ENCODE measurements at places on chromosomes 6 and 20. TPM values are rescaled to one million over a fixed set of nuclear protein-coding genes. Genes with fewer than 3 reads are reported as not detected.

Gene COL12A1
- total RNA-seq: 12.5 TPM

Gene NRM
- total RNA-seq: 38.3 TPM

- peak overlapping the region; percentile 77 for H3K27ac ChIP-seq
- peak overlapping the region; percentile 94 for H3K4me3 ChIP-seq
- H3K36me3 ChIP-seq: peaks cover 44% of the 10 kb centered on the region
Observed at GRCh38 chr6:31837369-31838113, 10.0 kb downstream of the HSPA1B start.

DNA sequence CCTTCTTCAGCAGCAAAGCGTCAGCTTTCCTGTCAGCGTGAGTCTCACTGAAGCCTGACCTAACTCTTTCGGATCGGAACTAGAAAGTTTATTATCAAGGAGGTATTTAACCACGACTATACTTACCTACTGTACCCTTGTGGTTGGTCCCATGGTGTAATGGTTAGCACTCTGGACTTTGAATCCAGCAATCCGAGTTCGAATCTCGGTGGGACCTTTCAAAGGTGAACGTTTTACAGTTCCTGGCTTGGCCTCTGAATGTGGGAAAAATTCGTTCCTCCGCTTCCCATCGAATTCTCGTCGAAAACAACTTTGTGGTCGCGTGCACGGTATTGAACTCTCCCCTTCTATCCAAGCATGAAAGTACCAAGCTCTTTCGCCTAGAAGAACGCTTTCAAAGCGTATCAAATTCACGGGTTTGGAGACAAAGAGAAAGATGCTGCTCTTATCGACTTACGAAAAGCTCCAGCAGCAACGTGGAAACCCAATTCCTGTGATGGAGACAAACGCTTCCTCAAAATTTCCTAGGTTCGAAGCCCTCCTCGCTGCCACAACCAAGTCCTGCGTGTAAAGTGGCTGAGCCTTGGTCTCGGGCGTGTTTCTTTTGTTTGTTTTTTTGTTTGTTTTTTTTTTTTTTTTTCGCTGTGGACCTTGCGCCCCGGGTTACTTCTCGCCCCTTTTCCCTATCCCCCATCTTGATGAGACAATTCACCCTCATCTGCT, 63.7 kb downstream of the GPX5 start:
- no peaks in the 10 kb centered on the region for H3K36me3 ChIP-seq
- H3K27me3 ChIP-seq: no peaks in the 10 kb centered on the region
- H3K27ac ChIP-seq: peak overlapping the region; percentile 37

DNA sequence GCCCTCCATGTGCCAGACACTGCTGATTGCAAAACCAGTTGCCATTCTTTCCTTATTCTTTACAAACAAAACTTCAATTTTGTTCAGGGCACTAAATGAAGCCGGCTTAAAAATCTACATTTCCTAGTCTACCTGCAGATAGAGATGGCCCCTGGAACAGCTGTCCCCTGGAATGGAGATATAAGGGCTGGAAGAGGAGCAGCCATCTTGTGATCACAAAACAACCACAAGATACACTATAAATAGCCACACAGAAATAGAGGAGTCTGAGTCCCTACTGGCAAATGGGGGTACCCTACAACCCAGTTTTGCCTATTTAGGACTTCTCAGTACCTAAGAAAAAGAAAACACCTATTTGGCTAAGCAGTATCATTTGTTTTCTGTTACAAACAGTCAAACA, 115.9 kb upstream of the BEND6 start:
- no peak overlapping the region for H3K27ac ChIP-seq
- 0 out of 2 replicates have a peak, but pooled peaks cover 3% of the 10 kb centered on the region for H3K36me3 ChIP-seq
- no peak overlapping the region for H3K4me3 ChIP-seq

Gene NHSL1
- 17.8 TPM for total RNA-seq

DNA sequence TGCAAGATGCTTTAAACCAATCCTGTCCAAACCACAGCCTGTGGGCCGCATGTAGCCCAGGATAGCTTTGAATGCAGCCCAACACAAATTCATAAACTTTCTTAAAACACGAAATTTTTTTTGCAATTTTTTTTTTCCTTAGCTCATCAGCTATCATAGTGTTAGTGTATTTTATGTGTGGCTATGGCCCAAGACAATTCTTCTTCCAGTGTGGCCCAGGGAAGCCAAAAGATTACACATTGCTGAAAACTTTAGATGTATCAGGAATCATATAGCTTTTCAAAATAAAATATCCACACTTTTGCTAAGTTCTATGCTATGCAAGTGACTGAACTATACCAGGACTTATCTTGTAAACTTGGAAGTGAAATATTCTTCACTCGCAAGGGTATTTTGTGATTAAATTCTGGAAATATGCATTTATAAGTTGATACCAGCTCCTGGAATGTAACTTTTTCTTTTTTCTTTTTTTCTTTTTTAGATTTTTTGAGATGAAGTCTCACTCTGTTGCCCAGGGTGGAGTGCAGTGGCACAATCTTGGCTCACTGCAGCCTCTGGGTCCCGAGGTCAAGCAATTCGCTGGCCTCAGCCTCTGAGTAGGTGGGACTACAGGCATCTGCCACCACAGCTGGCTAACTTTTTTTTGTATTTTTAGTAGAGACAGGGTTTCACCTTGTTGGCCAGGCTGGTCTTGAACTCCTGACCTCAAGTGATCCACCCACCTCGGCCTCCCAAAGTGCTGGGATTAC, 49.8 kb downstream of the MTHFD1L start:
- H3K4me3 ChIP-seq: no peak overlapping the region
- H3K27ac ChIP-seq: no peak overlapping the region
- H3K27me3 ChIP-seq: no peaks in the 10 kb centered on the region
- no peak for DNase-seq

- no peak overlapping the region for H3K27ac ChIP-seq
- no peaks in the 10 kb centered on the region for H3K36me3 ChIP-seq
- no peak overlapping the region for H3K4me3 ChIP-seq
- H3K4me1 ChIP-seq: no peaks in the 10 kb centered on the region
- DNase-seq: no peak
Observed at GRCh38 chr6:4794140-4794707, 18.0 kb downstream of the CDYL start.

DNA sequence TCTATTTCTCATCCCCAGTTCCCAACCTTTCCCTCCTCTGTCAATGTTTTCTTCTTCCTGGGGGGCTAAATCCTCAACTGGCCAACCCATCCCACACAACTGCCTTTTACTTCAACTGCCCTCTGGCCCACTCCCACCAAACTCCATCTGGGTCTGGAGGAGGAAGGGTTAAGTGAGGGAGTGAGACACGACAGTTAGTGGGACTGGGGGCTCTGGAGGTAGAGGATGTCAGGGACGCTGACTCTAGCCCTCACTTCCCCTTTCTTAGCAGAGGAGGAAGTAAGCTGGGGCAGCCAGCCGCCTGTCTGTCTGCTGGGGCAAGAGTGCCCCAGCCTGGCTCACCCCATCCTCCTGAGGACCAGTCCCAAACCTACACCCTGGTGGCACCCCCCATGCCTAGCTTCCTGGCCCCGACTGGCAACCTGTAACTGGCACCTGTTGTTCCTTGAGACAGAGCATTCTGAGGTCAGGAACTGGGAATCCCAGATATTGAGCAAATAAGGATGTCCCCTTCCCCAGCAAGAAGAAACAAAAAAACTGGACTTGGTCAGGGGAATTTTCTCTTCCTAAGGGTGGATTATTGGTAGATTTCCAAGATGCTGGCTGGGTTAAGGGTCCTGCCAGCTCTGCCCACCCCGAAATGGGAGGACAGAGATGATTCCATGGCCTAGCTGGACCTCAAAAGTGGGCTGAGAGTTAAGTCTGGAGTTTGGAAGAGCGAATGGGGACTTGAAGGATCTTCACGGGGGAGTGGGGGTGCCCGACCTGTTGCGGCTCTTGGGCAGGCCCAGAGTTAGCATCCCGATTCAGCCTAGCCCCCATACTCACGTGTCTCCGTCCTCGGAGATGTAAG, 971 bp downstream of the NFKBIE start:
- no peaks in the 10 kb centered on the region for H3K36me3 ChIP-seq
- H3K4me3 ChIP-seq: peak overlapping the region; percentile 89
- peaks cover 21% of the 10 kb centered on the region for H3K4me1 ChIP-seq
- no peaks in the 10 kb centered on the region for H3K27me3 ChIP-seq
- H3K27ac ChIP-seq: no peak overlapping the region

- peak overlapping the region; percentile 86 for H3K27ac ChIP-seq
- H3K36me3 ChIP-seq: peaks cover 78% of the 10 kb centered on the region
- H3K4me1 ChIP-seq: peaks cover 20% of the 10 kb centered on the region
- no peaks in the 10 kb centered on the region for H3K27me3 ChIP-seq
- no peak for DNase-seq
Observed at GRCh38 chr6:158767709-158768108, 51.5 kb downstream of the EZR start.

DNA sequence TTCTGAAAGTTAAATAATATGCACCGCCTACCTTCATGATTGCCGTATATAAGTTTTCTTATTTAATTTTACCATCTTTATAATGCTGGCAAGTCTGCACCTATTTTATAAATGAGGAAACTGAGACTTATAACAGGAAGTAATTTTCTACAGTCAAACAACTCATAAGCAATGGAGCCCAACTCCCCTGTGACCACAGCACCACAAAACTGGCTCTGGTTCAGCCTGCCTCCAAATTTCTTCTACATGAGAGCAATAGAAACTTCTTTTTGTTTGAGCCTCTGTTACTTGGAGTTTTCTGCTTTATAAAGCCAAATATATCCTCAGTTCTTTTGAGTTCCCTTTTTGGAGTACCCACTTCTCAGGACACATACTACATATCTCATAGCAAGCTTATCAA, 131.1 kb upstream of the HSF2 start:
- H3K36me3 ChIP-seq: no peaks in the 10 kb centered on the region
- no peak overlapping the region for H3K4me3 ChIP-seq
- H3K4me1 ChIP-seq: no peaks in the 10 kb centered on the region
- no peak overlapping the region for H3K27ac ChIP-seq
- no peaks in the 10 kb centered on the region for H3K27me3 ChIP-seq

DNA sequence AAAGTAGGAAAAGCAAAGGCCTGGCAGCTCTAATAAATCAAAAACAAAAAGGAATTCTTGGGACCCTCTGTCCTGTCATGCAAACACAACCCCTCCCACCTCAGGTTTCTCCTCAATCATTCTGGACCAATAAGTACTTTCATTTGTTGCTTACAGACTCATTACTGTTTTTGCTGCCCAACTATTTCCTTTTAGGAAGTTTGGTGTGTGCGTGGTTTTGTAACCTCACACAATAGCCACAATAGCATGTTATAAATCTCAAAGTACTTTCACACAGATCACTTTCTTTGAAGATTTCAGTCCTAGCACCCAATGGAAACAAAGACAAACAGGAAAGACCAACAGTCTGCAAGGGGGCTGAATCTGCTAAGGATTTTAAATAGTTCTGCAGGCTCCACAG, 4.5 kb downstream of the MRPL14 start:
- H3K27me3 ChIP-seq: no peaks in the 10 kb centered on the region
- H3K27ac ChIP-seq: no peak overlapping the region
- peaks cover 76% of the 10 kb centered on the region for H3K4me1 ChIP-seq
- H3K36me3 ChIP-seq: peaks cover 15% of the 10 kb centered on the region

DNA sequence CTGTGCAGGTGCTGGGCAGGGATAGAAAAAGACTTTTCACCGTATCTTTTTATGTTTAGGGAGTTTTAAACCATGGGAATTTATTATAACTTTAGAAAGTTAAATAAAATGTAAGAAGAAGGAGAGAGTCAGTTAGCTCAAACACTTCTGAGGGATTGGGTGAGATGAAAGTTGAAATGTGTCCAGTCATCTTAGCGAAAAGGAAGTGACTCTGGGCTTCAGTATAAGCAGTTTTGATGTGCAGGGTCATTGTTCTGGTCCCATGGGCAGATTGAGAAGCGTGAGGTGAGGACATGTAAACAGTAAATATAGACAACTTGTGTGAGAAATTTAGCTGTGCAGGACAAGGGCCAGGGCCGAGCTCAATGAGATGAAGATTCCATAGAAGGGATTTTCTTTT, 66.9 kb downstream of the TOX2 start:
- DNase-seq: no peak
- H3K4me3 ChIP-seq: no peak overlapping the region
- peaks cover 40% of the 10 kb centered on the region for H3K36me3 ChIP-seq
- H3K4me1 ChIP-seq: no peaks in the 10 kb centered on the region
- H3K27ac ChIP-seq: no peak overlapping the region

GRCh38 chr20:20603339-20603990, 109.0 kb downstream of the RALGAPA2 start:
- H3K27ac ChIP-seq: no peak overlapping the region
- no peaks in the 10 kb centered on the region for H3K36me3 ChIP-seq
- no peaks in the 10 kb centered on the region for H3K27me3 ChIP-seq
- DNase-seq: no peak
- no peaks in the 10 kb centered on the region for H3K4me1 ChIP-seq

Gene SEMG1
- not detected for total RNA-seq

Gene MACROD2
- 8.5 TPM for total RNA-seq

- no peak overlapping the region for H3K27ac ChIP-seq
- DNase-seq: no peak
- no peaks in the 10 kb centered on the region for H3K4me1 ChIP-seq
- H3K4me3 ChIP-seq: no peak overlapping the region
Observed at GRCh38 chr20:42419814-42420532, 769.7 kb downstream of the PTPRT start.

GRCh38 chr6:15987569-15987968, 141.3 kb upstream of the MYLIP start:
- no peak overlapping the region for H3K4me3 ChIP-seq
- H3K4me1 ChIP-seq: no peaks in the 10 kb centered on the region
- peaks cover 31% of the 10 kb centered on the region for H3K27me3 ChIP-seq

DNA sequence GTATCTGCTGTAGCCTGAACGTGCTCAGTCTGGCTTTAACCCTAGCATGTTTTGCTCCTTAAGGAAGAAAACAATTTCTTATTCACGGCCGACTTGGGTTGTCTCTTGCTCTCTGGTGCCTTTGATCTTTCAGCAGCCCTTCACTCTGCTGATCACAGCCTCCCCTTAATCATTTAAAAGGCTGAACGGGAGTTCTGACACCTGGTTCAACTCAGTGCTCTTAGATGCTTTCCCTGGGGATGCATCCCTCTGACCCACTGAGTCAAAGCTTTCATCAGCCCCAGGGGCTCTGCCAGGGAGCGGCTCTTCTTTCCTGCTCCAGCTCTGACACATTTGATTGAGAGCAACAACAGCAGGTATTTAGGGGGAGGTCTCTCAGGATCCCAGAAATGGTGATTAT, 79.0 kb upstream of the FYN start:
- no peak overlapping the region for H3K4me3 ChIP-seq
- no peaks in the 10 kb centered on the region for H3K36me3 ChIP-seq
- no peak for DNase-seq
- no peaks in the 10 kb centered on the region for H3K27me3 ChIP-seq

Gene MCHR2
- not detected for total RNA-seq

- no peak overlapping the region for H3K27ac ChIP-seq
- no peak for DNase-seq
- no peak overlapping the region for H3K4me3 ChIP-seq
- H3K36me3 ChIP-seq: no peaks in the 10 kb centered on the region
Observed at GRCh38 chr6:40882323-40882997, 156.6 kb downstream of the UNC5CL start.

Gene WFDC12
- not detected for total RNA-seq

Gene INSM1
- not detected for total RNA-seq

Gene SFTA2
- total RNA-seq: 0.72 TPM

Gene AGER
- 20.4 TPM for total RNA-seq

DNA sequence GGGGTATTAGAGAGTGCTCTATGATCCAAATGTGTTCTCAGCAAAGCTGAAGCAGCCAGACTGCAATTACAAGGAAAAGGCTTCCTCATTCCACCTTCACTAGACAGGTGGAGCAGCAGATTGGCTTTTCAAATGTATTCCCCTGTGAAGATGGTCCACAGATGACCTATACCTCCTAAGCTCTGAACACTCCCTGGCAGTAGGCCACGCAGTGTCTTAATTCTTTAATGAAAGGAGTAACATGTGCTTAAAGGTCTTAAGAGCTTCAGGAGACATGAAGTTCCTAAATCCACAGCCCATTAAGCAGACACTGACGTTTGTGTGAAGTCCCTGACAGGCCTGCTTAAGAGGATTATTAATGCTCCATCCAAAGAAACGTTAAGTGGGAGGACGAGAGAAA, 138.9 kb upstream of the NUP153 start:
- H3K4me1 ChIP-seq: no peaks in the 10 kb centered on the region
- H3K27me3 ChIP-seq: no peaks in the 10 kb centered on the region
- no peak for DNase-seq
- no peak overlapping the region for H3K4me3 ChIP-seq
- H3K36me3 ChIP-seq: no peaks in the 10 kb centered on the region

All from PC-9 (cell line).